Cortex of kidney (tissue), 1 donor: ENCODE measurements at places on chromosomes 11 and 22.

DNA sequence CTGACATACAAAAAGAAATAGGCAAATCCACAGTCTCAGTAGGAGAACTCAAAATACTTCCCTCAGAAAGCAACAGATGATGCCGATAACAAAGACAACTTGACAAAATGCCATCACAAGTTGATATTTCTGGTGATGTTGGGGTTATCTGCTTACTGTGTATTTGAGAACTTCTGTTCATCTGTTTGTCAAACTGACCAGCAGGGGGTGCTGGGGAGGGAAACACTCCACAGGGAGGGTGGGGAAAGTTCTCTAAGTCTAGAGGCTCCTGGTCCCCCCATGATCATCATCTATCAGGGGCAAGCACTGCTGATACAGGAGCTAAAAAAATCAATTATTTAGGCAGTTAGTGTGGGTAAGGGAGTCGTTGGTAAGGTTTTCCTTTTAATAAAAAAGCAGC is 19.2 kb downstream of the GLYATL1 start:
- DNase-seq, result no peak

GRCh38 chr11:13745165-13745564 is 76.7 kb downstream of the FAR1 start:
- no peak for DNase-seq

- DNase-seq, result no peak
These were observed 53.2 kb downstream of the MN1 start for GRCh38 chr22:27748349-27748748.

DNA sequence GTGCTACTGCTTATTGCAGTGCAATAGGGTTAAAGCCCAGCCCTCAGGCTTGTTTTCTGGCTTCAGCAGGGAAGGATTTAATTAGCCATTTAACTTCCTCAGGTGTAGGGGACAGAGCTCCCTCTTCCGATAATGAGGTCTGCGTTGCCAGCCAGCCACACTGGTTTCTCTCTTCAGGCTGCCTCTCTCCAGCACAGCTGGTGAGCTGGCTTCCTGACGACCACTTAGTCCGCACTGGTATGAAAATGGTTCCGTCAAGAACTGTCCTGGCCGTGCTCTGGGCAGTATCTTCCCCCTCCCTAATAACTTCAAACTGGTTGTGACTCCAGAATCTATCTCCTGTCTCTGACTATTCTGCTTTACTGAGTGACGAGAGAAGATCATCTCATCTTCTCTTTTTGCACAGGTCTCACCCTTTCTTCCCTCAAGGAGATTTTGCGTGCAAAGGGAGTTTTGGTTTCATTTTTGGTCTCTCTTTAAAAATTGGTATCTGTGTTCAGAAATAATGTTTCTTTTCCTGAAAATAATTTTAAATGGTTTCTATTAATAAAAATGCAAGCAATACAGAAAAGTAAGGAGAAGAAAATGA is 49.2 kb downstream of the CNTN5 start:
- DNase-seq, result no peak

GRCh38 chr11:69335007-69335780 is 41.2 kb downstream of the MYEOV start:
- DNase-seq, result no peak

GRCh38 chr11:125258291-125259032 is 93.9 kb downstream of the PKNOX2 start:
- DNase-seq, result no peak

- DNase-seq, result no peak
These were observed 18.2 kb upstream of the CCDC34 start for GRCh38 chr11:27381238-27381666.

DNA sequence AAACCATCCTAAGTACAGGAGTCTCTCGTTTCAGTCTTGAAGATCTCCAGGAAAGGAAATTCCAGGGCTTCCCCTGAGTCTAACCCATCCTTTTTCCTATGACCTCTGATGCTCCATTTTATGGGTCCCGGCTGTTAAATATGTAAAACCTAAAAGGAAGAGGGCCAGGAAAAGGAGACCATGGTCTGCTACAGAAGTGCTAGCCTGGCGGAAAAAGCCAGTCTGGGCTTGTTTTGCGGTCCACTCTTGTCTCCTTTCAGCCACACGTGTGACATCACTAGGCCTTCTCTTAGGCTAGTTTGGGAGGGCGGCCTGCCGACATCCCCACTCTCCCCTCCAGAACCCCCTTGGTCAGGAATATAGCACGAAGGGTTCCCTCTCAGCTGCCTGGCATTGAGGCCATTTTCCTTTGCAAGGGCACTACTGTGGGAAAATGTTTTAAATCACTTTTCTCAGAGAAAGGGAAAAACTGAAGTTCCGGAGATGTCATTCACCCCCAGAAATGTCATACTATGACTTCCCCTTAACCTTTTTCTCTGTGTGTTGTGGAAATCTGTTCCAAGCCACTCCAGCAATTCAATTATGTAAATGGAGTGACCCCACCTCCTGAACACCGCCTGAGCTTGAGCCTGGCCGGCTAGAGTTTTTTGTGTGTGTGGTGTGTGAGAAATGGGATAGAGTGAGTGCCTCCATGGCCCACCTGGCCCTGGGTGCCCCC is 86.9 kb downstream of the UBASH3B start:
- no peak for DNase-seq

- DNase-seq, result no peak
These were observed 16.2 kb downstream of the SHISA8 start for GRCh38 chr22:41898645-41899044.
